Adrenal gland (tissue), 19 donors: ENCODE measurements at places on chromosomes 5 and 9.

DNA sequence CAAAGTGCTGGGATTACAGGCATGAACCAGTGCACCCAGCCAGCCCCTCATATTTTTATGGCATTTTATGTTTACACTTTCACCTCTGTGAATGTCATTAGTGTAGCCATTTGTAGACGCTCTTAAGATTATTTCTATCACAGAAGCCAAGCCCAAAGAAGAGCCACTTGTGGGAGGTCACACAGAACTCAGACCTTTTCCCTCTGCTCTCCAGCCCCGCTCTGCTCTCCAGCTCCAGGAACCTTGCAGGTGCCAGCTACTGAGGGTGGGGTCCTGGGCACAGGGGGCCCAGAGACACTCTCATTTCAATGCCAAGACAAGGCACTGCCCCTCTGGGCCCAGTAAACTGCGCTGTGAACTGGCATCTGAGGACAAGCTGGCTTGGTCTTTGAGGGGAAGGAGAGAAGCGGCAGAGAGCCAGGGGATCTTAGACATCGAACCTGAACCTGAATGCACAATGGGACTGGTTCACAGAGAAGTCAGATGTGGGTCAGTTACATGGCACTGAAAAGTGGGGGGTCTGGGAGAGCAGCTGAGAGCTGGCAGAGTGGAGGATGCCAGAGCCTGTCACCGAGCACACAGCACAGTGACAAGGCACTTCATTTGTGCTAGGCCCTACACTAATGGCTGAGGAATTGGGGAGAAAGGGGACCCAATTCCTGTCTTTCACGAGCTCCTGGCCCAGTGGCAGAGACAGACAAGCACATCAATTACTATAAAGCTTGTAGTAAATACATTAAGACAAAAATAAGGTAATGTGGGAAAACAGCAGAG, 16.7 kb downstream of the ANXA6 start:
- no peaks in the 10 kb centered on the region for H3K4me1 ChIP-seq
- H3K27ac ChIP-seq: no peak overlapping the region
- no peak overlapping the region for H3K4me3 ChIP-seq
- no peak for DNase-seq
- H3K27me3 ChIP-seq: no peaks in the 10 kb centered on the region
- no peaks in the 10 kb centered on the region for H3K36me3 ChIP-seq

DNA sequence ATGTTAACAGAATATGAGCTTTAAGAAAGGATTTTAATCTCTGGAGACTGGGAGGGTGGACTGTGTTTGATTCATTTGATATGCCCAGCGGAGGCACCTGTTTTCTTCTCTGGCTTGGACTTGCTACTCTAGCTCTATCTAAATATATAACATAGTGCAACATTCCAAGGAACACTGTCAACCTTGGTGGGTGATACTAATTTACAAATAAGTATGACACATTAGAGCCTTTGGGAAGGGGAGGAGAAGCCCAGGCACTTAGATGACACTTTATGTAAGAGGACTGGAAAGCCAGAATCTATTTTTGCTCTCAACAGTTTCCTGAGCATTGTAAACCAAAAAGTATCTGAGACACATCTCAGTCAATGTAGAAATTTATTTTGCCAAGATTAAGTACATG, 83.4 kb upstream of the SHISAL2B start:
- H3K27me3 ChIP-seq: no peaks in the 10 kb centered on the region
- no peaks in the 10 kb centered on the region for H3K4me1 ChIP-seq
- no peak for DNase-seq
- H3K4me3 ChIP-seq: no peak overlapping the region

- no peaks in the 10 kb centered on the region for H3K4me1 ChIP-seq
- H3K36me3 ChIP-seq: no peaks in the 10 kb centered on the region
- H3K27me3 ChIP-seq: no peaks in the 10 kb centered on the region
- DNase-seq: no peak
Observed at GRCh38 chr5:81607693-81608092, 143.2 kb downstream of the SSBP2 start.

- H3K36me3 ChIP-seq: no peaks in the 10 kb centered on the region
- no peaks in the 10 kb centered on the region for H3K27me3 ChIP-seq
- no peak overlapping the region for H3K4me3 ChIP-seq
Observed at GRCh38 chr9:27383524-27383923, 86.6 kb upstream of the EQTN start.

DNA sequence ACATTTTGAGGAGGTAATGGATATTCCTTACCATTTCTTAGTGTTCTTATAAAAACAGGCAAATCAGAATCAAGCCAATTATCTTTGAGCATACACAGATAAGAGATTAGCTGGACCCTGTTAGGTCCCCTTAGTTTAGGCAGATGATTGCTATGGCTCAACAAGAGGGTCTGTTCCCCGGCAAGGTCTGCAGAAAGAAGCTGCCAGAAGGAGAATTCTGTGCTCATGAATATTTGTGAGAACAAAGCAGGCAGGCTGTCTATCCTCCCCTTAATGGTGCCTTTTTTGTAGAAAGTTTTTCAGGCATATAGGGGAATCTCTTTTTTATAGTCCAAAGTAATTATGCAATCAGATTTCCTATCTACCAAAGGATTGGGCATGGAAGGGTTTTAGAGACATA, 27.5 kb downstream of the CAVIN4 start:
- H3K27ac ChIP-seq: no peak overlapping the region
- no peaks in the 10 kb centered on the region for H3K27me3 ChIP-seq
- H3K4me1 ChIP-seq: no peaks in the 10 kb centered on the region
- no peaks in the 10 kb centered on the region for H3K36me3 ChIP-seq

DNA sequence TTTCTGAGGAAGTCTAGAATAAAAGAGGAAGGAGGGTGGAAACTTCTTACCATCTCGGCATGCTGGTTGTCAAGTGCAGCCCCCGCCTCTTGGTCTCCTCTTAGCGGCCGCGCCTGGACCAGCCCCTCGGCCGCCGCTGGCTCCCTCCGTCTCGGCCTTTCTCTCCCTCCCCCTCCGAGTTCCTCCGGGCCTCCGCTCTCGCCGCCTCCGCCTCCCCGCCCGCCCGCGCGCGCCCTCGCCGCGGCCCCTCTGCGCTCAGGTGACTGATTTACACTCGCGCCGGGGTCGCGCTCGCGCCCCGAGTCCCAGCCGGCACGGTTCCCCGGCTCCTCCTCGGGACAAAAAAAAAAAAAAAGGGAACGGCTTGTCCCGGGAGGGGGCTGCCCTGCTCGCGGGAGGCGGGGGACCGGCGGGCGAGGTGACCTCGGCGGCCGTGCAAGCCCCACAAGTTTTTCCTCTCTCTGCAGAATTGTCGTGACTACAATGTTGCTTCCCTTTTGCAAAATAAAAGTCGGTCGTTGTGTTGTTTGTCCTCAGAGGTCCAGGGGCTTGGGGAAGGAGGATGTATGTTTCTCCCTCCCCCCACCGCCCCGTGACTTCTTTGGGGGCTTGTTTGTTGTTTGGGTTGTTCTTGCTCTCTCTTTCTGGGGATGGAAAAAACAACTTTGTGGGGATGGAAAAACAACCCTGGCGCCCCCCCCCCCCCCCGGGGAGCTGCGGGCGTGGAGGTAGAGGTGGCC, at the start of gene BNC2:
Gene BNC2 (minus strand): TSS at position 75 of the 740 bp plus-strand sequence. CDS start 22 bp downstream, at position 53.
- peak; percentile 30 for DNase-seq
- no peaks in the 10 kb centered on the region for H3K27me3 ChIP-seq
- peak within 1 kb of the TSS; percentile 89 for H3K27ac ChIP-seq
- no peaks in the 10 kb centered on the region for H3K36me3 ChIP-seq

DNA sequence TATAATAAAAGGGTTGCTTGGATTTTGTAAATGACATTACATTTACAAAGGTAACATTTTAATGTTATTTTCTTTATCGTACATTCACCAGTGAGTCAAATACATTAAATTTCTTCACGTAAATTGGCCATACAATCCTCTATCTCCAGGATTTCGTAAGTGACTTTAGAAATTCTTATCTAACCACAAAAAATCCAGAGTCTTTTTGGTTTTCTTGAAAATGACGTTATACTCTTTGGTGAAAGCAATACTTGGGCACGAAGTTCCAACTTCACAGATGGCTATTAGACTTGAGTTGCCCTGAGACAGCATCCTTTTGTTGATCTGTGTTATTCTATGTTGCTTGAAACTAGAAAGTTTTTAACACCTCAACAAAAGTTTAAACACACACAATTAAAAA, 87.4 kb upstream of the CDH10 start:
- no peak overlapping the region for H3K27ac ChIP-seq
- no peaks in the 10 kb centered on the region for H3K36me3 ChIP-seq
- H3K4me3 ChIP-seq: no peak overlapping the region
- no peak for DNase-seq
- no peaks in the 10 kb centered on the region for H3K4me1 ChIP-seq

- H3K27me3 ChIP-seq: no peaks in the 10 kb centered on the region
- H3K4me3 ChIP-seq: no peak overlapping the region
- H3K36me3 ChIP-seq: no peaks in the 10 kb centered on the region
- H3K4me1 ChIP-seq: no peaks in the 10 kb centered on the region
- no peak for DNase-seq
Observed at GRCh38 chr9:110334871-110335270, 2.8 kb downstream of the TXNDC8 start.

GRCh38 chr5:102755686-102756371, 724 bp downstream of the PAM start:
- DNase-seq: peak; percentile 81
- H3K27ac ChIP-seq: no peak overlapping the region
- no peaks in the 10 kb centered on the region for H3K36me3 ChIP-seq
- H3K4me1 ChIP-seq: peaks cover 41% of the 10 kb centered on the region
- H3K4me3 ChIP-seq: no peak overlapping the region

DNA sequence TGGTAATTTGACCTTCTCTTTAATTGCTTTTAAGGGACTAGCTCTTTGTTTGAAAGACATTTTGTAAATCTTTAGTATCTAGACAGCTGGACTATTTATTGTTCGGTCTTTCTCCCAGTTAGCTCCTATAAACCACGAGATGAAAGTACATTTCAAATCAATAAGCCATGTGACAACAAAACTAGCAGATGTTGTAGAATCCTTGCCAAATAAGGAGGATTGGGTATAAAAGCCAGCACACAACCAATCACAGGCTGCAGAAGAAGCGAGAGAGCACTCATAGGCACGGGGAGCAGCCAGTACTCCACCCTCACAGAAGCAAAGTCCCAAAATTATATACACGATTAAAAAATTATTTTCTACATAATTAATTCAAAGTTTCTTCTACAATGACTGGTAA, 8.1 kb upstream of the OMD start:
- no peak for DNase-seq
- no peak overlapping the region for H3K27ac ChIP-seq
- H3K4me1 ChIP-seq: no peaks in the 10 kb centered on the region
- no peaks in the 10 kb centered on the region for H3K27me3 ChIP-seq
- H3K36me3 ChIP-seq: no peaks in the 10 kb centered on the region
- no peak overlapping the region for H3K4me3 ChIP-seq

- H3K36me3 ChIP-seq: no peaks in the 10 kb centered on the region
- H3K27ac ChIP-seq: no peak overlapping the region
- no peak for DNase-seq
- no peak overlapping the region for H3K4me3 ChIP-seq
Observed at GRCh38 chr5:62059960-62060359, 246.0 kb upstream of the KIF2A start.

DNA sequence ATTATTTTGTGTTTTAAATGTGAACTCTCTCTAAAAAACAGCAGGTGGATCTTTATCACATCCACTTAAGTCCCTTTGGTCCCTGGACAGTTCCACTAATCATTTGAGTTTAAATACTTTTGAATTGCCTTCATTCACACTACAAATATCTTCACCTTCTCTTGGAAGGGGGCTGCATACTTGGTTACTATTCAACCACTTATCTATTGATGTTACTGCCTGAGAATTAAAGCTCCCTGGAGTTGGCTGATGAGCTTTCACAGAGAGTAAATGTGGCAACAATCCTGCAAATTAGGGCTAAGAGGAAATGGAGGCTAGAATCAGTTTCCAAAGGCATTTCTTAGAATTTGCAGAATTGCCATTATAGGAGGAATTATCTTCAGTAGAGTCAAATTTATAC, 180.4 kb downstream of the ST8SIA4 start:
- no peaks in the 10 kb centered on the region for H3K36me3 ChIP-seq
- H3K27ac ChIP-seq: no peak overlapping the region
- peaks cover 4% of the 10 kb centered on the region for H3K4me1 ChIP-seq
- no peak for DNase-seq
- no peaks in the 10 kb centered on the region for H3K27me3 ChIP-seq
- H3K4me3 ChIP-seq: no peak overlapping the region

GRCh38 chr9:133778336-133779013, 40.3 kb upstream of the SARDH start:
- no peak overlapping the region for H3K27ac ChIP-seq
- H3K36me3 ChIP-seq: peaks cover 54% of the 10 kb centered on the region
- no peak for DNase-seq
- H3K27me3 ChIP-seq: no peaks in the 10 kb centered on the region
- H3K4me1 ChIP-seq: no peaks in the 10 kb centered on the region

DNA sequence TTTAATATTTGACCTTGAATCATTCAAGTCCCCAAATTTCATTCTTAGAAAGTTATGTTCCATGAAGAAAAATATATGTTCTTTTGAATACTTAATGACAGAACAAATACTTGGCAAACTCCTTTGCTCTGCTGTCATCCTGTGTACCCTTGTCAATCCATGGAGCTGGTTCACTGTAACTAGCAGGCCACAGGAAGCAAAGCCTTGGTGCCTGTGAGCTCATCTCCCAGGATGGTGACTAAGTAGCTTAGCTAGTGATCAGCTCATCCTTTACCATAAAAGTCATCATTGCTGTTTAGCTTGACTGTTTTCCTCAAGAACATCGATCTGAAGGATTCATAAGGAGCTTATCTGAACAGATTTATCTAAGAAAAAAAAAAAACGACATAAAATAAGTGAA, 65.4 kb downstream of the WDR41 start:
- H3K4me3 ChIP-seq: no peak overlapping the region
- no peaks in the 10 kb centered on the region for H3K27me3 ChIP-seq
- H3K4me1 ChIP-seq: peaks cover 17% of the 10 kb centered on the region
- peaks cover 6% of the 10 kb centered on the region for H3K36me3 ChIP-seq

- no peak overlapping the region for H3K27ac ChIP-seq
- H3K4me3 ChIP-seq: no peak overlapping the region
- H3K4me1 ChIP-seq: no peaks in the 10 kb centered on the region
- DNase-seq: no peak
- no peaks in the 10 kb centered on the region for H3K27me3 ChIP-seq
- H3K36me3 ChIP-seq: no peaks in the 10 kb centered on the region
Observed at GRCh38 chr5:74164725-74165235, 475.7 kb downstream of the ENC1 start.

DNA sequence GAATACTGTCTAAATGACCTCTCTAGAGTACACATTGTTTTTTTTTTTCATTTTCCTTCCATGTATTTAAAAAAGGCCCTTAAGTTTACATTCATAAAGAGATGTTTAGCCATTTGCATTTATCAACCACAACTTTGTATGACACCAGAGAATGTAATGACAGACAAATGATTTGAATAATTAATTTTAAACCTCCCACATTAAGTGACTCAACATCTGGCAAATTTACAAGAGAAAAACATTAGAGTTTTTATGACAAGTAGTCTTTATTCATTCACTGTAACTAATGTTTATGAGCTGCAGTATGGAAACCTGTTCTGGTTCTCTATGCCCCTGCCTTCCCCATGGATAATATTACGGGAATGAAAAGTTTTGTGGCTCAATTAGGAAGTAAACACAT, 1093.8 kb upstream of the CDH9 start:
- no peaks in the 10 kb centered on the region for H3K4me1 ChIP-seq
- no peak overlapping the region for H3K4me3 ChIP-seq
- H3K27me3 ChIP-seq: no peaks in the 10 kb centered on the region
- DNase-seq: no peak
- H3K27ac ChIP-seq: no peak overlapping the region
